ENCODE measurements at places on chromosomes 2 and 18.

DNA sequence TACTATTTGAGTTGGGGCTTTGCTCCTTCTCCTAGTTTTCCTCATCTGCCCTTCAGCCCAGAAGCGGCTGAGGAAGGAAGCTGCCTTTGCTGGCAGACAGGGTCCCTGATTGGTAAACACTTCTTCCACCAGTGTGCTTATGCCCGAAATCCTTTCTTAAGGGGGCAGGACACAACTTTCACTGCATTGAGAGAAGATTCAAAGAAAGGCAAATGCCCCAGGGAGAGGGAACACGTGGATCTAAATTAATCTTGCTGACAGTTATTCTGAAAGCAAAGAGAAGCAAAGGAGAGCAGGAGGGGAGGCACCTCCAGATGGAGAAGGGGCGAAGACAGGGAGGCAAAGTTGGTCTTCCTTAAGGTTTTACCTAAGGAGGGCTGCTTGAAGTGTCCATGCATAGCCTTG lies 92.1 kb upstream of the EFEMP1 start:
- DNase-seq = no peak

- DNase-seq = no peak
These were observed 20.0 kb upstream of the TMBIM1 start for GRCh38 chr2:218312267-218312756.

- peak; percentile 65 for DNase-seq
These were observed 17.5 kb downstream of the MAP4K3 start for GRCh38 chr2:39419282-39420223.

GRCh38 chr18:14978962-14979535 lies 231.1 kb downstream of the ANKRD30B start:
- DNase-seq = peak; percentile 47

- no peak for DNase-seq
These were observed 377.7 kb downstream of the TDRD15 start for GRCh38 chr2:21501376-21502027.

DNA sequence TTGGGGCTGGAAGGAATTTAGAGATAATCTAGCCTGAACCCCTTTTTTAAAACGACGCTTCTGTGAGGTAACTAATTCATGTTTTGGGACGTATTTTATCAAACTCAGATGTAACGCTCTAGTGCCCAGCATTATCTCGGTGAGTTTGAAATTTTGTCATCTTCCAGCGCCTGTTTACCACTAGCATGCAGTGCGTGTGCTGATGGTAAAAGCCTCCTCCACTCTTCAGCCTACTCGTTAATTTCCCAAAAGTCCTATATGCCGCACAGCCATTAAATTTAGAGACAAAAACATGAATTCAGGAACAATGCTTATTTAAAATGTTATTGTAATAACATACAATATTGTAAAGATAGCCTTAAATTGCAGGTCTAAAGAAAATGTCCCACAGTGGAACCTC lies 2.8 kb downstream of the ZCCHC2 start:
- no peak for DNase-seq

DNA sequence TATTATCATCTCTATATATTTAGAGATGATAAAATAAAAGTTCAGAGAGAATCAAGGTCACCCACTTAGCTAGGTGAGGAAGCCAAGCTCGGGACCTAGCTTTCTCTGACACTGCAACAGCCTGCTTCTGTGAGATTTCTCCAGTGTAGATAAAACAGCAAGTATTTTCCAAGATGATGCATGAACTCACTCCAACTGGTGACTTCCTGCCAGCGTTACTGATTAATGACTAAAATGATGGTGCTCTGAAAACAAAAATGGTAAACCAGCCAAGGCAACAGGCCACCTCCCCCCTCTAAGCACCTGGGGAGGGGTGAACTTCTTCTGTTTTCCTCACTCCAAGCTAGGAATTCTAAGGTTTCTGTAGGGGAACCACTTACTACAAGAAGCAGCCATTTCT lies 510.2 kb upstream of the ID2 start:
- peak; percentile 60 for DNase-seq

GRCh38 chr2:6812857-6813530 lies 52.7 kb downstream of the CMPK2 start:
- no peak for DNase-seq

GRCh38 chr2:95305380-95306061 lies 8.4 kb downstream of the KCNIP3 start:
- no peak for DNase-seq

DNA sequence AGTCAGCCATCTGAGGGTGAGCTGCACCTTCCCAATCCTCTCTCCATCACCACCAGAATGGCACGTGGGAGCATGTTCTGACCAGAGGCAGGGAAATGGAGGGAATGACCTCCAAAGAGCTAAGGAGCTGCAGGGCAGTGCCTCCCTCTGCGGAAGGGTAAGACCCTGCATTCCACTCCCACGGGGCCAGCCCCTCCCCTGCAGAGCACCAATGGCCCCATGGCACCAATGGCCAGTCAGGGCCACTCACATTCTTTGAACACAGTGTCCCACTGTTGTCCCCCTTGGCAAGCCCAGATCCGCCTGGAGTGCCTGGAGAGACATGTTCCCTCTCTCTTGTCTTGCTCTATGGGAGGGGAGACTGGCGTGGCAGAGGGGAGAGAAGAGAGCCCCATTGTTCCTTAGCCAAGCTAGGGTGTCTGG lies 164.4 kb downstream of the TNS1 start:
- no peak for DNase-seq

- DNase-seq = no peak
These were observed 355.0 kb upstream of the LYPD1 start for GRCh38 chr2:133025004-133025403.

DNA sequence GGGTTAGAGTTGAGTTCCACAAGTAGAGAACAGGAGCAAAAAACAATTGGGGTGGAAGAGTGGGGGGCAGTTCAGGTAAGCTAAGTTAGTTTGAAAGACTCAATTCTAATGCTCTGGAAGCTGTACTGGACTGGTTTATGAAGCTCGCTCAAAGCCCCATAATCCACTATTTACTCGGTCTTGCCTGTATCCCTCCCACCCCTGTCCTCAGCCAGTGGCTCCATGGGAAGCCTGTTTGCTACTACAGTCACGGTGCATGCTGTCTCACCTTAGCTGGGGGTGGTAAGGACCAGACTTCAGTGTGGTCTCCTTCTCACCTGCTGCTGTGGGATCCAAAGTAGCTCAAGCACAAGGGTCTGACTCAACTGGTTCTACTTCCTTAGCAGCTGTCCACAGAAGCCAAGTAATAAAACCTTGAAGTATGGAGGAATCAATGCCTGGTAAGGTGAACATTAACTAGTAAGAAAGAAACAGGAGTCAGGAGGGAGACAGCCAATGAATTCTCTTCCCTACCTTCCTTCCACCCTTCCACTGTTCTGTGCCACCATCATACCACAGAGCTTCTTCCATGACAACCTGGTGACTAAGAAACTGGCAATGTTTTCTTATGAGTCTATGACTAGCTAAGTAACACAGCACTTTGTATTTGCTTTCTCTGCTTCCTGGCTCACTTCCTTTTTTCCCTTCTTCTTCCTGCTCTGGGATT lies 230.8 kb downstream of the SRBD1 start:
- DNase-seq = peak; percentile 22

DNA sequence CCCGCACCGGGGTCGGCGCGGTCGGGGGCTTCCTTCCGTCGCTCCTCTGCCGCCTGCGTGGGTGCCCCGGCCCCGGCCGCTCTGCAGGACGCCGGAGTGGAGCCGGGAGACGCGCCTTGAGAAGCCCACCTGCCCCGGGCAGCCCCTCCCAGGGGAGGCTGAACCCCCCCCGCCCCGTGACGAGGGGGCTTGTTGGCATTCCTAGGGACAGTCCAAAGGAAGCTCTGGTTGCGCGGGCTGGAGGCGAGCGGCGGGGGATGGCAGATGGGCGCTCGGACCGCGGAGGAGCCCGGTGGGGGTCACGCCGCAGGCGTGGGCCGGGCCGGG lies 133.5 kb upstream of the MGAT5 start:
- no peak for DNase-seq

DNA sequence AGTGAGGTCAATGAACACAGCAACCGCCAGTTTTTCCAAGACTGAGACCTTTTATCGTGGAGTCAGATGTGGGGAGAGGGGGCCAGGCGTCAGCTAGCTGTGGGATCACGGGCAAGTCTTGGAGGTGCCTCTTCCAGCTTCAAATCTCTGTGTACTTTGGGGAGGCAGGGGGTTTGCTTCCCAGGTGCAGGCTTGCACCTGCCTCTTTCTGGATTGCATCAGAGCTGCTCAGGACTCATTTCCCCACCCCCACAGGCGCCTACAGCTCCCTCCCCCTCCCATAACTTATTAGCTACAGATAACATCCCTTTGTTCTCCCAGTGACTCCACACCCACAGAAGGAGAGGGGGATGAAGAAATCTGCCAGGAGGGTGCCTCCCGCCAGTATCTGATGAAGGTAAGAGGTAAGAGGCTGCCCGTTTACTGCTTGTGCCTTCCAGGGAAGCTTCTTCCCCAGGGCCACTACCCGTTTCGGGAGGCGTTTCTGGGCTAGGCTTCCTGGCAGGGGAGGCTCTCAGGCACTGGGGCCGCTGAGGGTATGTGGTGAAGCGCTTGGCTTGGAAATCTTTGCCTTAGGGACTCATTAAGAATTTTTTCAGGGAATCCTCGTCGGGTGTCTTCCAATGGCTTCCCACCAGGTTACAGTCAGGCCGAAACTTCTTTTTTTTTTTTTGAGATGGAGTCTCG lies 18.8 kb upstream of the MRPL33 start:
- DNase-seq = no peak

- no peak for DNase-seq
These were observed 214.5 kb upstream of the SLC8A1 start for GRCh38 chr2:40666398-40666797.

Measured in cardiac fibroblast (primary cell).